ENCODE measurements at places on chromosomes 4 and X.

GRCh38 chr4:158005021-158005420 lies 167.8 kb downstream of the GASK1B start:
- no peak for DNase-seq

DNA sequence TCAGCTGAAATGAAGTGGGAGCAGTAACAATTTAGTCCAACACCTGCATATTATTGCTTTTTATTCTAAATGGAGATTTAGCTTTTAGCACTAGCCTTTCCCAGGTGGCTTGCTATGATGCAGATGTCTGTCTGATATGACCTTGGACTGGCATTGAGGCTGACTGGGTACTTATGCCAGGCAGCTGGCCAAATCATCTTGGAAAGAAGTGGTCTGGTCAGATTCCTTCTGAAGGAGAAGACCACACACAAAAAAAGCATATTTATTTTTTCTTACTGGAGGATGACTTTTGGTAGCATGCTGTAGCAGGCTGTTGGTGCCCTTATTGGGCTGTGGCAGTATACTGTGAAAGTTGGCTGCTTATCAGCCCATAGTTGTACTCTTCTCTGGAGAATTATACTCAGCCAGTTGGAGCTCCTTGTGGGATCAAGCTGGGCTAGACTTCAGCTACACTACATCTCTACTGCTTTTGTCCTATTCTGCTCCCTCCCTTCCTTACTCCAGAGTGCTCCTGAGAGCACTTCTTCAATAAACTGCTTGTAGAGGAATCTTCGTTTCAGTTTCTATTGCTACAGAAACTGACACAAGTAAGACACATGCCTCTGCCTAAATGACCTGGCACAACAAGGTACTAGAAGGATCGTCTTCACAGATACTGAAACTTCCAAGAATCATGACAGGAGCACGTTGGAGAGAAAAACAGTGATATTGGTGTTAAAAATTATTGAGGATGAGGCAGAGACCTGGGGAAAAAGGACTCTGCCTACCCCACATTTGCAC lies 196.8 kb upstream of the RPS6KA3 start:
- no peak for DNase-seq

DNA sequence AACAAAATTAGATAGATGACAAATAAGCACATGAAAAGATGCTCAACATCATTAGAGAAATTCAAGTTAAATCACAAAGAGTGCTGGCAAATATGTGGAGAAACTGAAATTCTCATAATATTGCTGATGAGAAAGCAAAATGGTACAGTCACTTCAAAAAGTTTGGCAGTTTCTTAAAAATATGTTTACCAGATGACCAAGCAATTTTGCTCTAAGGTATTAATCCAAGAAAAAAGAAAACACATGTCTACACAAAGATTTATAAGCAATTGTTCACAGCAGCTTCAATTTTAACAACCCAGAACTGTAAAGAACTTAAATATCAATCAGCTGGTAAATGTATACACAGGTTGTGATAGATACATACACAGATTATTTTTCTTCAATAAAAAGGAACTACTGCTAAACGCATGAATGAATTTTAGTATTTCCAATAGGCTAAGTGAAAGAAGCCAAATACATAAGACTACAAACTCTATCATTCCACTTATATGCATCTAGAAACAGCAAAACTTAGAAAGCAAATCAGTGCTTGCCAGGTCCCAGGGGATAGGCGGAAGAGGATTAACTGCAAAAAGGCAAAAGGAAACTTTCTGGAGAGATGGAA lies 11.7 kb downstream of the OTUD4 start:
- DNase-seq = no peak

DNA sequence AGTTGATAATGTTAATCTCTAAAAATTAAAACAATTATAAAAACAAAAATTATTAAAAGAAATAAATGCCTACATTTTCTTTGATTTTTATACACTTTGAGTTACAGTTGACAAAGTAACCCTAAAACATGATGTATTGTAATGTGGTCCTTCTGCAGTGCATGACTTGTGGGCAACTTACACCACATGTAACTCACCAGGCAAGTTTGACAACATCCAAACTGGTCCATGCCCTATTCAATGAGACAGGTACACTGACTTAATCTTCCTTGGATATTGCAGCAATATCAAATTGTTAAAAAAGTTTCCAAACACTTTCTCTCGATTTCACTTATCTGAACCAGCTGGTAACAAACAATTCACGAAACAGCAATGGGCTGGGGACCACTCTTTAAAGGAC lies 81.5 kb downstream of the FTHL17 start:
- DNase-seq = no peak

GRCh38 chr4:71564775-71565174 lies 219.1 kb downstream of the GC start:
- DNase-seq = no peak

DNA sequence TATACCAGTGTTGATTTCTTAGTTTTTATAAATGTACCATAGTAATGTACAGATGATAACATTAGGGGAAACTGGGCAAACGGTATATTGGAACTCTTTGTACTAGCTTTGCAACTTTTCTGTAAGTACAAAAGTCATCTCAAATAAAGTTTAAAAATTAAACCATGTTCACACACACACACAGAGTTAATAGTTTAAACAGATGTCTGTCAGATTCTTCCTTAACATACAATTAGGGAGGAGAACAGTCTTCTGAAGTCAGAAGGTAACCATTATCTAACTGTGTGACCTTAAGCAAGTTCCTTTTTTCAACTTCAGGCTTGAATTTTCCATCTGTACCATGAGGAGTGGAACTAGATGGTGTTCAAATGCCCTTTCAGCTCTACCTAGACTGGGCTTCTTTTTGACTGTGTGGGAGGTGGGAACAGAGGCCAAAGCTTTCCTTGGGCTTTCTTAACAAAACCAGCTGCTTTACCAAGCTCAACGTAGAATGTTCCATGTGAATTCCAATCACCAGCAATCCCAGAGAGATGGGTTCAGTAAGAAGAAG lies 127.8 kb downstream of the NEXMIF start:
- DNase-seq = no peak

All from T-cell (primary cell).